ENCODE measurements at places on chromosomes 11 and 22. TPM values are rescaled to one million over a fixed set of nuclear protein-coding genes. Genes with fewer than 3 reads are reported as not detected.
A peak's percentile ranks its signal among the peaks of the same experiment; 100 is the strongest.

Gene DDI1
- total RNA-seq, result not detected

Gene SCGB1C1
- not detected for total RNA-seq

DNA sequence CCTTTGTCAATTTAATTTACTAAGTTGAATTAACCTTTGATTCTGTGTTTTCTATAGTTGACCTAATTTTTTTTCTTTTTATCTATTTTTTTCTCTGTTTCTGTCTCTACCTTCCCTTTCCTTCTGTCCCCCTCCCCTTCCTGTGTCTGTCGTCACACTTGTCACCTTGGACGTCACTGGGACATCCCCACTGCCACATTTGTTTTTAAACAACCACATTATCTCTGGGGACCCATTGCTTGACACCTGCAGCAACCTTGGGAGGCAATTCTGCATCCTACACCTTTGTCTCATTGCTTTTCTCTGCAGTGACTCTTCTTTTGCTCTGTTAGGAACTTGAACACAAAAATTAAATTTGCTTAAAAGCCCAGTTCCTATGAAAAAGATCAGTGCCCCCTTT, 51.8 kb upstream of the TTC12 start:
- DNase-seq, result no peak

- no peak for DNase-seq
Observed at GRCh38 chr22:47290706-47291430, 528.4 kb downstream of the TBC1D22A start.

DNA sequence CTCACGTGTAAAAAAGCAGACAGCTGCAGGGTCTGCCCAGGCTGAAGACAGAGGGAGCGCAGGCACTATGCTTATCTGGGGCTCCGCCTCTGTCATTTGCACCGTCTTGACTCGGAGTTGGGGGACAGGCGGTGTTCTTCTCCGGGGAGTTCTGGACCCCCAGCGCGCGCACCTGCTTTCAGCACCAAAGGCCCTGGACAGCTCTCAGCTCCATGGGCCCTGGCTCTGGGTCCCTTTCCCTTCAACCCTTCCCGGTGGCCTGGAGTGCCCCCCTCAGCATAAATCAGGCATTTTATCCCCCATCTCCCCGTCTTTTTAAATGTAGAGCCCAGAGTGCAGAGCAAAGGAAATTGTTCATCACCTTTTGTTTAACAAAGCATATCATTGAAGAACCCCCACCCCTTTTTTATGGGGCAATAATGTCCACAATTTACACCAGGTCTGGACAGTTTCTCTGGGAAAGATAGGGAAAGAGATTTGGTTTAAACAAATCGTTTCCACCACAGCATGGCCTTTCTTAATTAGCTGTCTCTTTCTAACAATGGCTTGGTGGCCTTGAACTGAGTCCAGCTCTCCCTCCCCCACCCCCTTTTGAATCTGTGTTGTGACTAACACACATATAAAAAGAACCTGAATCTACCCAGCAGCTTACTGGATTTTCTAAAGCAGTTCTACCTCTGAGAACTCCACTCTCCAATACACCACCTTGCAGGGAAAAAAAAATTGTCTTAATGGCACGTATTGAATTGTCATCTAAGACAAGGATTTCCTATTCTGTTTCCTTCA, 1.7 kb downstream of the SEZ6L start:
- no peak for DNase-seq

- DNase-seq, result no peak
Observed at GRCh38 chr11:17013548-17014320, 480 bp downstream of the PLEKHA7 start.

- no peak for DNase-seq
Observed at GRCh38 chr22:30978304-30978962, 9.4 kb downstream of the TUG1 start.

Gene IL10RA
- 28.3 TPM for total RNA-seq

Gene HMOX1
- 42.4 TPM for total RNA-seq

DNA sequence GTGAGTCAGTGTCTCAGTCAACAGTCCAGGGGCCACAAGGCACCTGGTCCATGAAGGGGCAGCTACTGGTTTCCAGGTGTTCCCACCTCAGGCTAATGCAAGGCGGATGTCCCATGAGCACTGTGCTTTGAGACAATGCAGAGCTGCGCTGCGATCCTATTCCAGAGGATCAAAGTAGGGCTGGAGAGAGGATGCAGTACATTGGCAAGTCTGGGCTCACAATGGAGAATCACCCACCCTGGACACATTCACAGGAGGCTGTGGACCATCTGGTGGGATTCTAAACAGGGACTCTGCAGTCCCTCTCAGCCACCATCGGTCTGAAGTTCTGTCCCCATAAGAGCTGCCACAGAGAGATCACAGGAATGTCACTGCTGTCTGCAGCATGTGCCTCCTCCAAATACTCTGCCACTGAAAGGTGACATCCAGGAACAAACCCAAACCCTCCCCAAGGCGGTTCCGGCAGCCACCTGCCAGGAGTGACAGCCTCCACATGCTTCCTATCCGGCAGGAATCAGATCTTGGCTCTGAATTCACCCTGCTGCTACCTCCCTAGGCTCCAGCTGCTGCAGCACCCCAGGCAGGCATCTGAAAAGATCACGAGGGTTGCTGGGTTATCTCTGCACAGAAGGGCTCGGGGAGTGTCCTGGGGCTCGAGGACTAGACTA, 45.3 kb upstream of the SERPIND1 start:
- no peak for DNase-seq

DNA sequence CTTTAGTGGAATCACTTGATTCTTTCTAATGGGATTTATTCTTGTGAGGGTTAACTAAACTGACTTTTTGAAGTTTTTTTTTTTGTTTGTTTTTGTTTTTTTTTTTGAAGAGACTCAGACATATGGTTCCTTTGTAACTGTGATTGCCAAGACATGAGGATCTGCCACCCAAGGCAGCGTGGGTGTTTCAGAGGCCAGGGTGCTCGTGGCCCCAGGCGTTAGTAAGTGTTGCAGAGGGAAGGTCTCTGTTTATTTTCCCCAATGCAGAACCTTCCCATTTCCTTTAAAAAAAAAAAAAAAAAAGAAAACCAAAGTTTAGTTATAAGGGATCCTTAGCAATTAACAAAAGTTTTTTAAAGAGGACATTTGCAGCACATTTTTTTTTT, 94.8 kb downstream of the CTTN start:
- no peak for DNase-seq

DNA sequence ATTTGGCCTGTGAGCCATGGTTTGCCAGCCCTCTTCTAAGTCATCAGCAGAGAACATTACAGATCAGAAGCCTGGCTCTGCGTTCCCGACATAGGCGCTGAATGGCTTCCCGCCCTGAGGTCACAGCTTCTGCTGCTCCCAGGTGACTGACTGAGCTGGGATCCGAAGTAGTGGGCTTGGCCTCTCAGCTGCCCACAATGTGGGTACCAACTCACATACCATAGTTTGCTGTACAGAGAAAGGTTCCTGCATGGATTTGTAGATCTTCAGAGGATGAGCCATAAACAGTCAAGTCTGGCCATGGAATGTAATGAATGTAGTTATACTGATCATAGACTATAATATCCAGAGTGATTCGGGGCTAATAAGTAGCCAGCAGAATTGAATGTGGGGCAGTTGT, 42.6 kb downstream of the TEAD1 start:
- no peak for DNase-seq

Gene GLYATL1
- total RNA-seq, result not detected

DNA sequence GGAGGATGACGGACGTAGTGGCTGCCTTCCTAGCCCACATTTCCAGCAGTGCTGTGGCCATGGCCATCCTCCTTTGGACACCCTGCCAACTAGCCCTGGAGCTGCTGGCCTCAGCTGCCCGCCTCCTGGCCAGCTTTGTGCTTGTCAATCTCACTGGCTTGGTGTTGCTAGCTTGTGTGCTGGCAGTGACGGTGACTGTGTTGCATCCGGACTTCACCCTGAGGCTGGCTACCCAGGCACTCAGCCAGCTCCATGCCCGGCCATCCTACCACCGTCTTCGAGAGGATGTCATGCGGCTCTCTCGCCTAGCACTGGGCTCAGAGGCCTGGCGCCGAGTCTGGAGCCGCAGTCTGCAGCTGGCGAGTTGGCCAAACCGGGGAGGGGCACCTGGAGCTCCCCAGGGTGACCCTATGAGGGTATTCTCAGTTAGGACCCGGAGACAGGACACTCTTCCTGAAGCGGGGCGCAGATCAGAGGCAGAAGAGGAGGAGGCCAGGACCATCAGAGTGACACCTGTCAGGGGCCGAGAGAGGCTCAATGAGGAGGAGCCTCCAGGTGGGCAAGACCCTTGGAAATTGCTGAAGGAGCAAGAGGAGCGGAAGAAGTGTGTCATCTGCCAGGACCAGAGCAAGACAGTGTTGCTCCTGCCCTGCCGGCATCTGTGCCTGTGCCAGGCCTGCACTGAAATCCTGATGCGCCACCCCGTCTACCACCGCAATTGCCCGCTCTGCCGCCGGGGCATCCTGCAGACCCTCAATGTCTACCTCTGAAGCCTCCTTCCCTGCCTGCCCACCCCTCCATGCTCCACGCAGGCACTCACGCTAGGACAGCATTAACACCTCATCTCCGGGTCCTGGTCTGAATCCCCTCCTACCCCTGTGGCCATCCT, 1.6 kb downstream of the RNF26 start:
- DNase-seq, result no peak

DNA sequence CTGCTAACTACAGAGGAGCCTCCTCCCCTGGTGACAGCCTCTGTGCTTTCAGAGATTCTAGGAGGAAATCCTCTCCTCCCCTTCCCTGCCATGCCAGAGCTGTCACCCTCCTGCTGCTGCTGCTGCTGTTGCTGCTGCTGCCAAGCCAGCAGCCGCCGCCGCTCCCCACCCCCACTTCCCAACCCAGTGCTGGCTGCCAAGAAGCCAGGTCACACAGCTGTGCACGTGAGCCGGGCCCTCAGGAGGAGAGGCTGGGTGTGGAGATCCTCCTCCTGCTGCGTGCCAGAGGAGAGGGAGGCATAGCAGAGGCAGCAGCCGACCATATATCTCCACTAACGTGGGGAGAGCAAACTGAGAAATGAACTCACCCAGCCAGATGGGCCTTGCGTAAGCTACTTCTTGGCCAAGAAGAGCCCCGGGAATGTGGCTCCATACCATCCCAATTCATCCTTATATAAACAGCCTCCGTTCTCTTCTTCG, 12.4 kb downstream of the CRY2 start:
- DNase-seq, result peak; percentile 97

GRCh38 chr11:98564881-98565280, 455.9 kb upstream of the CNTN5 start:
- DNase-seq, result no peak

DNA sequence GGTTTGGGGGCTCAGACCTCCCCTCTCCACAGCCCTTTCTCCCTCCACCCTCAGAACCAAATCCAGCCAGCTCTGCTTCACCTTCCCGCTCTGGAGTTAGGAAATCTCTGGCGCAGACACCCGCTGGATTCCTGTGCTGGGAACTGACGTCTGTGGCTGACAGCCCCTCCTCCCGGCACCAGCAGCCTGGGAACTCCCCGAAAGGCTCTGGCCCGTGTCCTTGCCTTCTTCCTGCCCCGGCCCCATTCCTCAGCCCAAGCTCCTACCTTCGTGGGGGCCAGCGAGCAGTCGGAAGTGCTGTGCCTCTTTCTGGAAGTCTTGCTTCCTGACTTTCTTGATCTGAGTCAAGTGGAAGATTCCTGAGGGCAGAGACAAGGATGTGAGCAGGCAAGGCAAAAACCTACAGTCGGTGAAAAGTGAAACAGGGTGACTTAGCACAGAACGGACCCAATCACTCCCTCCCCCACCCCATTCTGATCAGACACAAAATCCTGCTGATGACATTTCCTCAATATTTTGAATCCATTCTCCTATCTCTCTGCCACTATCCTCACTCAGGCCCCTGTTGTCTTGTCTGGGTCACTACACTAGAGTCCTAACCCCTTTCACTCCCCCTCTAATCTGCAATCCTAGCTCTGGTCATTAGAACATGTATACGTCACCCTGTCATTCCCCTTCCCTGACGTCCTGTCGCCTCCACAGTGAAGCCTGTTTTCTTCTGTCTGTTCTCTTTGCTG, 34.1 kb downstream of the CHRDL2 start:
- DNase-seq, result peak; percentile 96

Gene HORMAD2
- total RNA-seq, result not detected

Gene CDON
- 31.3 TPM for total RNA-seq

DNA sequence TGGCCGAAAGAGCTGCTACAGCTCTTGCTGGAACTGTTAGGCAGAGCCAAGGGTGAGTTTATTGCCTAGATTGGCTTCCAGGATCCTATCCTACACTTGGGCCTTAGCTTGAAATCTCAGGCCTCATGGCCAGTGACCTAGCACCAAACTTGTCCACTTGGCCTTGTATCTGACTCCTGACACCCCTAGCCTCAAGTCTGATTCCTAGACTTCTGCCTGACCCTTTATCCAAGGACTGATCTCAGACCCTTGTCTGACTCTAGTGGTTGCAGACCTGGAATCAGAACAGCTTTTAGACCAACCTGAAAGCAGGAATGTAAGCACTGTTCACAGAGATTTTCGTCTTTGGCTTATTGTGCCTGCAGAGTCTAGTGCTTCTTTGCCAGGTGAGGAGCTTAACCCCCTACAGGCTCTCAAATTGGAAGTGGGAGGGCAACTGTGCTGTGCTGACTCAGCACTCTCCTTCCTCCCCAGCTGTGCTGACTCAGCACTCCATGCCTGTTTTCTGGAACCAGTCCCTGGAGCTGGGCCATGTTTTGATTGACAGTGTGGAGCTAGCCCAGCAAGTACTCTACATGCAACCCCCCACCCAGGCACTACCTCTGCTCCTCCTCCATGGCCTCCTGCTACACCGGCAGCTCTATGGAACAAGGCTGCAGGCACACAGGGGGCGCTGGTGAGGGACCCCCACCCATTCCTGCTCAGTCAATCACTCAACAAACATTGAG, 35.1 kb downstream of the RRP8 start:
- DNase-seq, result peak; percentile 76

Gene FBLN1
- total RNA-seq, result 1,210 TPM
